Skeletal muscle cell (primary cell): ENCODE measurements at places on chromosomes 3 and 15.

DNA sequence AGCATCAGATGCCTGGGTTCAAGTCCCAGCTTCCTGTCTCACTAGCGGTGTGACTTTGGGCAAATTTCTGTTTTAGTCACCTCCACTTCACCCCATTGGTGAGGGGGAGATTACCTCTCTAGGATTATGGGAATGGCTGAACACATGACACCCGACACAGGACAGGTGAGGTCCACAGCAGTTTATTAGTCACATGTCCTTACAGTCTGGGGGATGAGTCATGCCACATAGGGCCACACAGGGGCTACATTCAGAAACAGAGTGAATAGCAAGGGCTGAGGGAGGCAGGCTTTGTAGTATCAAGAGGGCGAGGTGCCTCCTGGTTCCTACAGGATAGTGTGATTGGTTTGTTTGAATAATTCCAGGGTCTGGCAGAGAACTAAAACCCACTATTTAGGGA lies 15.2 kb upstream of the ITGA11 start:
- no peak for DNase-seq

- no peak for DNase-seq
These were observed 54.1 kb upstream of the ACTC1 start for GRCh38 chr15:34849364-34849959.

DNA sequence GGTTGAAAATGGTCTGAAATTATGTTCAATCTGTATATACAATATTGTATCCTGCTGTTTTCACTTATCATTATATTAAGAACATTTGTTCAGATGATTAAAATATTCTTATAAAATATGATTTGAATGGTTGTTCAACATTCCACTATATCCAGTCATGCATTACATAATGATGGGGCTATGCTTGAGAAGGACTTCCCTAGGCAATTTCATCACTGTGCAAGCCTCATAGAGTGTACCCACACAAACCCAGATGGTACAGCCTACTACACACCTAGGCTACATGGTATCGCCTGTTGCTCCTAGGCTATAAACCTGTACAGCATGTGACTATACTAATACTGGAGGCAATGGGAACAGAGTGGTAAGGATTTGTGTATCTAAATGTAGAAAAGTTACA lies 30.5 kb downstream of the SLC7A14 start:
- no peak for DNase-seq

DNA sequence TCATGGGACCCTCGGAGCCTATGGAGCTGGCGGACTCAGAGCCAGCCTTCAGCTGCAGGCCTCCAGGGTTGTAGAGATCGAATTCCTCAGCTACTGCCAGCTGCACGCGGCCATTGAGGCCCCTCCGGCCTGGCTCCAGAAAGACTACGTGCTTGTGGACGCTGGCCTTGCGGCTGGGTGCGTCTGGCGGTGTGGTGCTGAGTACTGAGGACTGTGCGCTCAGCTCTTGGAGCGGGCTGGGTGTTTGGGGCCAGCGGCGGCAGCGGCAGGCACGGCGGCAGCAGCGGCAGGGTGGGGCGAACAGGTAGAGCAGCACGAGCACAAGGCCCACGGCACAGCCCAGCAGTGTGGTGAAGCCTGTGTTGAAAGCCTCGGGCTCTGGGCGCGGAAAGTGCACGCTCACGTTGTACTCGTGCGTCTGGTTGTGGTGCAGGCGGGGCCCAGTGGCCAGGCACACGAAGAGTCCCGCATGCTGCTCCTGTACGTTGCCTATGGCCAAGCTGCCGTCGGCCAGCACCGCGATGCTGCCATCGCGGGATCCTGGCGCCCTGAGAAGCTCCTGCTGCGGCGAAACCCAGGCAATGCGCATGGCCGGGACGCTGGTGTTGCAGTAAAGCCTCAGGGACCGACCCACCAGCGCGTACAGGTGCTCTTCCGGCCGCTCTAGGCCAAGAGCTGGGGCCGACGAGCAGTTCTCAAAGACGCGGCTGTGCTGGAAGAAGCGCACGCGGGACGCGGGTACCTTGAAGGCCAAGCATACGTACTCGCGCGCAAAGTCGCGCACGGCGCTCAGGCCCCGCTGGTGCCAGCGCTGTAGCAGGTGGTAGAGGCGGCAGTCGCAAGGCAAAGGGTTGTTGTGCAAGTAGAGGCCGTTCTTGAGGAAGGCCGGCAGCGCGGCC lies 1.3 kb downstream of the AMIGO3 start:
- no peak for DNase-seq

DNA sequence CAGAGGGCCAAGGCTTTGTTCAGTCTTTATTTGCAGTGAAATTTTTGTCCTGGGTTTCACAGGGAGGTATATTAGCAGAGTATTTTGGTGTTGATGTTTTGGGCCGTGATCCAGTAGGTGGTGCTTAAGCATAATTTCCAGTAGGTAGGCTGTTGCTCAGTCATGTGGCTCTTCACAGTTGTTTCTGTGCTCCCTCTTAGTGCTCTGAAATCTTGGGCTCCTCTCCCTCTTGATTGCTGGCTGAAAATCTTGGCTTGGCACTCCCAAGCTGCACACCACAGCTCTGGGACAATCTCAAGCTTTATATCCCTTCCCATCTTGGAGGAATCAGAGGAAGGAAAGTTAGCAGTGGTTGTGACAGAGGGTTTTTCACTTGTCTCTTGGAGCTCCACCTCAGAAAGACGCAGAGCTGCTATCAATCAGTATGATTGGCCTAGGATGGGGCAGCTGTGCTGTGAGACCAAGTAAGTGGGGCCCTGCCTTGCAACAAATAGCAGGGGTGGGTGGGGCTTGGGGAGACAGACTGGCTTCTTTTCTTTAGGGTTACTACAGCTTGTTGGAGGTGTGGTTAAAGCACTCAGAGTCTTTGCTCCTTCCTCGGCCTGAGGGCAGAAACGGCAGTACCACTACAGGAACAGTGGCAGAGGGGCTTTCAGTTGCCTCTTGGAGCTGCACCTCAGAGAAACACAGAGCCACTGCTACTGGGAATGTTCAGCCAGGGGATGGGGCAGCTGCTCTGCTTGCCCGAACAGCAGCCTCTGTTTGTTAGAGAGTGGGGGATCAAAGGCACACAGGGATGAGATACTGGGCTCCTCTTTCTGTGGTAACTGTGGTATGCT lies 627.0 kb downstream of the SI start:
- no peak for DNase-seq

GRCh38 chr3:46676601-46677410 lies 16.7 kb downstream of the ALS2CL start:
- no peak for DNase-seq

DNA sequence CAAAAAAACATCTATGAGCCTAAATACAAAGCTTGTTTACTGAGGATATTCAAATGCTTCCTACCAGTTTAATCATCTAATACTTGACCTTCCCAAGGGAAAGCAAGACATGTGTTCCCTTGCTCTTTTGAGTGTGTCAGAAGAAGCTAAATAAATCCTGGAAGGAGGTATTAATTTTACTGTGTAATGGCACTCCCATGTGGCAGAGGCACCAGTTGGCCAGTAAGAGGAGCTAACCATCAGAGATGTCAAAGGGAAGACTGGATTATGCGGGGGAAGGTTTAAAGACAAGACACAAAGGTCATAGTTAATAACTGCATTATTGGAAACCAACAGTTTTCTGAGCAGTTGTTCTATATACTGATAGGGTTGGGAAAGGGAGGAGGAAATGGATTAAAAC lies 125.1 kb downstream of the SUCLG2 start:
- DNase-seq, result no peak
